ENCODE measurements at places on chromosomes 3 and 15.
A peak's percentile ranks its signal among the peaks of the same experiment; 100 is the strongest.

GRCh38 chr3:52792413-52792812 lies 2.2 kb upstream of the ITIH3 start:
- DNase-seq: no peak

DNA sequence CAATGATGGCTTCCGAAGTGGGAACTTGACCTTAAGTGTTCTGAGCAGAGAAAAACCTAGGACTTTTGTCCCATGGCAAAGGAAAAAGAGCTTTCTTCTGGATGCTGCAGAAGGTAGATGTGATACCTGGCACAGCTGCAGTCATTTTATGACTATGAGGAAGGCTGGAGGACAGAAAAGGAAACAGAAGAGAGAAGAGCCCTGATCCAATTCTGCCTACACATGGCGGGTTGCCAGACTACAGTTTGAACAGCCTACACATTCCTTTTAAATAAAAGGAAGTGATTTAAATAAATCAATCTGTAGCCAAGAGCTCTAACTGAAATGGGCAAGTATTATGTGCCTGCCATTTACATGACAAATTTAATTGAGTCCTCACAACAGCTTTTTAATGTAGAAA lies 43.6 kb upstream of the CHRNB4 start:
- DNase-seq: no peak

DNA sequence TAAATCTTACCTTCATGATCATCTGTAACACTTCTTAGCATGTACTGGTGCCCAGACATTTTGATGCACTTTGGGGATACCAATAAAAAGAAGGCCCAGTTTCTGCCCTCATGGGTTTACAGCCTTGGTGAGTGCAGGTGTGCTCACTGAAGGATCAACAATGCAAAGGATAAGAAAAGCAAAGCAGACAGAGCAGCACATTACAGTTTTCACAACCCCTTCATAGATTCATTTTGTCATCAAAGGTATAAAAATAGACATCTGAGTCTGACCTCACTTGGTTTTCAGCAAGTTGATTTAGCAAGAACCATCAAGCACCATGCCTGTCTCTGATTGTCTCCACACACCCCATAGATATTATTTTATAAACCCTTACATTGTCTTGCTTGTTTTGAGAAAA lies 77.6 kb downstream of the BFSP2 start:
- no peak for DNase-seq

DNA sequence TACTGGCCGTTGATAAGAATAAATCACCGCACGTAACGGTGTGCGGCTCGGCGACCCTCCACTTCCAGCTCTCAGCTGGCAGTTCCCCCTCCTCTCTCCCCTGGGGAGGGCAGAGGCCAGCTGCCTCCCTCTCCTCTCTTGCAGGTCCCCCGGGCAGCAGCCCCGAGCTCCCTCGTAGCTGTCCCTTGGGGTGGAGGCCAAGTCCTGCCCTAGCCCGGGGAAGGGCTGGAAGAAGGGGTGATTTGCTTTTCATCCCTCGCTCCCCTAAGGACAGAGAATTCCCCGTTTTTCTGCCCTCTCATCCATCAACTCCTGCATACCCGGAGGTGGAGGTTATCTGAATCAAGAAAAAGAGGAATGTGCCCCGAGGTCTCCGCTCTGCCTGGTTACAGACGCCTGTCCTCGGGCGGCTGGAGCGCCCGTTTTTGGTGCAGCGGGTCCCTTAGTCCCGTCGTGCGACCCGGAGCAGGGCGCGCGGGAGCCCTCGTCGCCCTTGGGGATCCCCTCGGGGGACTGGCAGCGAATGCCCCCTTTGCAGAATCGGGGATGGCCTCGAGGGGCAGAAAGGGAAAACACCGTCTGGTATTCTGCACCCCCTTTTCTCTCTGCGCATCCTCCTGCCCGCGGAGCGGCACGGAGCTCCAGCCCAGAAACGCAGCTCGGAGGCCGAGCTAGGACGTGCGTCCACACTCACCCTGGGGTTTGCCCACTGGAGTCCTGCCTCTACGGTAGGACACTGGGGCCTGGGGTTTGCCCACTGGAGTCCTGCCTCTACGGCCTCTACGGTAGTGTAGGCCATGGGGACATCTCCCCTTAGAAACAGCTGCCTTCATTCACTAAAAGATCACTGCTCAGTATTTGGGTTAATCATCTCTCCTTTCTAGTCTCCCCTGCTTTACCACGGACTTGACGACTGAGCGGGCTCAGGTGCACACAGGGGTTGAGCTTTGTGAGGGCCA lies 2.2 kb downstream of the PTPRG start:
- no peak for DNase-seq

- no peak for DNase-seq
These were observed 644.6 kb downstream of the CADM2 start for GRCh38 chr3:85603378-85603777.

DNA sequence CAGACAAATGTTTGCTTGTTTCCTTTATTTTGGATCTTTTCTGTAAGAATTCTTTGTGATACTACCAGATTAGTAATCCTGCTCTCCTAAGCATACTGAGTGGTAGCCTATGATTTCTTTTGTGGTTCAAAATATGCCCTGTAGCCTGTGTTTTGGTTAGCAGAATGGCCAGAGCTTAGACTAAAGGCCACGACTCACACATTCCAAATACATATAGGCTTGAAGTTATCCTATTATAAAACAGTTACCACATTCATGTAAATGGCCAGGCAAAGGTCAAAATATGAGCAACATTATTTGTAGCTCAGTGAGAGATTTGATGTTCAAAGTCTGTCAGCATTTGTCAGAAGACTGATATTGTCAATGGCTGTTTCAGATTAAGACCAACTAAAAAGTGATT lies 84.5 kb downstream of the MITF start:
- no peak for DNase-seq

- DNase-seq: no peak
These were observed 6.6 kb upstream of the BLM start for GRCh38 chr15:90710436-90711027.

GRCh38 chr3:151863611-151864010 lies 9.8 kb upstream of the SUCNR1 start:
- DNase-seq: peak; percentile 34

GRCh38 chr3:113556946-113557335 lies 24.6 kb downstream of the SIDT1 start:
- no peak for DNase-seq

GRCh38 chr3:37969596-37970100 lies 20.9 kb upstream of the VILL start:
- DNase-seq: no peak

- no peak for DNase-seq
These were observed 37.2 kb downstream of the SSUH2 start for GRCh38 chr3:8607234-8608040.

DNA sequence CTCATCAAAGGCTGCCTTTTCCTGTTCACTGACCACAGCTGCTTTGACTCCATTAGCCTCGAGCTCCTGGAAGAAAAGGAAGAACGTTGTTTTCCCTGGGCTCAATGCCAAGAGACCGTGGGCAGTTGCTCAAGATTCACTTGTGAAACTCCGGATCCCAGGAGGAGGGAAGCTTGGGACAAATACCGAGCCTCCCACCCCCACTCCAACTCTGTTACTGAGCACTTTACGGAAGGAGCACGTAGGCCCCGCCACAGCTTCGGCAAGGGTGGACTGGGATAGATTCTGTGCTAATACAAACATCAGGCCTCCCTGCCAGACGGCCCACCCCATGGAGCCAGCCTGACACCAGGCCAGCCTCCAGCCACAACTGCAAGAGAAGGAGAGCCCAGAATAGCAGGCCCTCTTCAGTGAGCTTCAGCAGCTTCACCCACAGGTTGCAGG lies 10.8 kb upstream of the FANCD2 start:
- no peak for DNase-seq

DNA sequence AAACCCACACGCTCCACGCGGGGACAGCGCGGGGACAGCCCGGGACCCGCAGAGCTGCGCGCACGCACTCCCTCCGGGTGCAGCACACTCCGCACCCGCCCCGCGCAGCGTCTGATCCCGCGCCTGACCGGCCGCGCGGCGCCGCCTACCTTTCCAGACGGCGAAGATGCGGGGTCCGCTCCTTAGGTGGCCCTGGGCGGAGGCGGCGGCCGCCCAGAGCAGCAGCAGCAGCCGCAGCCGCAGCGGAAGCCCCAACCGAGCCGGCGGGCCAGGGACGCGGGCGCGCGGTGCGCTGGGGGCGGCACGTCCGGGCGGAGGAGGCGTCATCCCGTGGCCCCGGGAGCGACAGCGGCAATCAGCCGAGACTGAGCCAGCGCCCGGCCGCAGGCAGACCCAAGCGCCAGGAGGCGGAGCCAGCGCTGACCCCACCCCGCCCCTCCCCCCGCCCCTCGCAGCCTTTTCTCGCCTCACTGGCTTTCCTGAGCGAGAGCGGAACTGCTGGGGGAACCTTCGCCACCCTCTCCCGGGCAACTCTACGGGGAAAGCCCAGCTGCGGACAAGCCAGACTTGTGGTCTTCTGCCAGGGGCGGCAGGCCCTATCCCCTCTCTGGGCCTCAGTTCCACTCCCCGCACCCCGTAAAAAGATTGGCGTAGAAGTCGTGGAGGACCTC lies at the start of gene SEMA7A:
Gene SEMA7A (minus strand): TSS at position 367 of the 671 bp plus-strand sequence. CDS start 40 bp downstream, at position 327.
- peak; percentile 51 for DNase-seq

GRCh38 chr3:63450634-63451363 lies 172.7 kb downstream of the SYNPR start:
- no peak for DNase-seq

- DNase-seq: no peak
These were observed 317.0 kb downstream of the VGLL3 start for GRCh38 chr3:86673991-86674390.

GRCh38 chr3:113623324-113623723 lies 73.1 kb downstream of the USF3 start:
- DNase-seq: no peak

DNA sequence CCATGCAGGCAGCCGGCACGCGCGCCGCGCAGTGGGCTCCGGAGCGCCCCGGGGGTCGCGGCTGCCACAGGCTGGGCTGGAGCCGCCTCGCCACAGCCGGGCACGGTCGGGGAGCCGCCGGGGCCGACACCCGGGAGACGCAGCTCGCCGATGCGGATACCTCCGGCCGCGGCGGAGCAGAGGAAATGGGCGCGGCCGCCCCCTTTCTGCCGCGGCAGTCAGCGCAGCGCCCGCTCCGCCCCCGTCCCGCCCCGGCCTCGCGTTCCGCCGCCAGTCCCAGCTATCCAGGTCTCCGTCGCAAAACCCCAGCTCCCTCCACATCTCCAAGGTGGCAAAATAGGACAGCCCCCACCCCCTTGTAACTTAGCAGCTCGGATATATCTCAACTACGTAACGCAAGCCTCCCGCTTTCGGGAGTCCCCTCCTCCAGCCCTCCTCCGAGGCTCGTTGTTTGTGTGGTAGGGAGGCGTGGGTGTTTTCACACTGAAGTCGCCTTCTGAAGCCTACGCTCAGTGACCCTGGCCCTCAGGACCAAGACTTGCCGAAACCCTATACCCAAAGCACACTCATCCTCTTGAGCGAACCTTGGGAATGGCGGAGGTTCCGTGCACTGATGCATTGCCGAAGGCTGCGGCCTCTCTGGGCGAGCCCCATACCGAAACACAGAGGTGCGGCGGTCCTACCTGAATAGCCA lies at the start of gene SH3BP5:
Gene SH3BP5 (minus strand): TSS at position 182 of the 694 bp plus-strand sequence. CDS start 178 bp downstream, at position 4.
- peak; percentile 18 for DNase-seq

DNA sequence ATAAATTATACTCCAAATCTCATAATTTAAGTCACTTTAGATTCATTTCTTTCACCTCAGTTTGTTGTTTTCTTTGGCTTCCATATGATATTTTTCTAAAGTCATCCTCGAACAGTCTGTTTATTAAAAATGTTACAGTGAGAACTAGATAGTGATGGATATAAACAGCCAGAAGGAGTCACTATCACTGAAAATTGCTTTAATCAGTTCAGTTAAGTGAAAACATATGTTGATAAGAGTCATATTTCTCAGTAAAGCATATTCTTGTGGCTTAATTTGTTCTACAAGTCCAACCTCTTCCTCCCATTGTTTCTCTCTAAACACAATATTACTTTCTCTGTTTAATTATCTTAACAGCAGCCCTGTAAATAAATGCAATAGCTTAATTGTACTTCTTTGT lies 427.5 kb upstream of the ALCAM start:
- DNase-seq: no peak

All from NCI-H1930 (cell line).